NCI-H187 (cell line): ENCODE measurements at places on chromosomes 3 and 15.

- no peak for DNase-seq
These were observed 81.4 kb downstream of the FOXP1 start for GRCh38 chr3:71502066-71502625.

DNA sequence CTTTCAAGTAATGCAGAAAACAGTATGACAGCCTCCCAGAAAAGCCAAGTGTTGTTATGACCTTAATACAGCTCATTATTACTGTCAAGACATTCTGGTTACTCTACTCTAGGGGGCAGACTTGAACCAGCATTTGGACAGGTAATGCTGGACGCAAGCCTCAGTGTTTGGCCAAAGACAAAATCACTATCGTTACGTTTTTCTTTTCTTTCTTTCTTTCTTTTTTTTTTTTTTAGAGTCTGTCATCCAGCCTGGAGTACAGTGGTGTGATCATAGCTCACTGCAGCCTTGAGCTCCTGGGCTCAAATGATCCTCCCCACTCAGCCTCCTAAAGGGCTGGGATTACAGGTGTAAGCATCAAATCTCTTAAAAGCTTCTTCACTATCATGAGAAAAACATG, 29.4 kb upstream of the TMEM45A start:
- peak; percentile 30 for DNase-seq

DNA sequence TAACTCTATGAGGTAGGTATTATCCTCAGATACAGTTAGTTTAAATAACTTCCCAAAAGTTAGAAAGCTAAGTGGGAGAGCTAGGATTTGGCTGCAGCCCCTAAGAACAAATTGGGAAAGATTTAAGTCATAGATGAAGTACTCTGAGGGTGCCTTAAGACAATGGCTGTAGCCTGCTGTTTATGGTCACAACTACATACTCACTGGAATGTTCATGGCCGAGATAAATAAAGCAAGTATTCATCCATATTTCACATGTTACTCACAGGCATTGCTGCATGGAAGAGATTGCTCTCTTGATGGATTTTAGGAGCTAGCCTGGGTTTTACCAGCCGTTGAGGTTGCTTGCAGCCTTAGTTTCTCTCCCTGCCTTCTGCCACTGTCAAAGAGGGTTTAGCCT, 145.0 kb downstream of the CMSS1 start:
- DNase-seq = no peak

- no peak for DNase-seq
These were observed 89.7 kb downstream of the LIPC start for GRCh38 chr15:58521293-58521991.

- no peak for DNase-seq
These were observed 115.0 kb downstream of the THSD4 start for GRCh38 chr15:71230303-71230702.

GRCh38 chr3:187210545-187211327, 13.4 kb downstream of the RTP1 start:
- no peak for DNase-seq

DNA sequence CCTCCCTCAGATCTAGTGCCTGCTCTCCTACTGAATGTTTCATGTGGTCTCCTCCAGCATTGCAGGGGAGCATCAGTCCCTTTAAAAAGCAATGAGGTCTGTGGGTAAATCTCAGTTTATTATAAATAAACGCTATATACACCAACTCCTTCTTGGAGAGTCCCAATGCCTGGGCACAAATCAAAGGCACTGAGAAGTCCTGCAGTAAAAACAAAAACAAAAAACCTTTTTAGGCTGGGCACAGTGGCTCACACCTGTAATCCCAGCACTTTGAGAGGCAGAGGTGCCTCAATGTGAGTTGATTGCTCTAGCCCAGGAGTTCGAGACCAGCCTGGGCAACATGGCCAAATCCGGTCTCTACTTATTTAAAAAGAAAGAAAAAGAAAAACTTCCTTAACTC, 45.0 kb downstream of the ACAN start:
- DNase-seq = no peak

GRCh38 chr3:47108546-47108945, 55.4 kb downstream of the SETD2 start:
- no peak for DNase-seq

GRCh38 chr3:12479919-12480427, 4.3 kb upstream of the TSEN2 start:
- no peak for DNase-seq

DNA sequence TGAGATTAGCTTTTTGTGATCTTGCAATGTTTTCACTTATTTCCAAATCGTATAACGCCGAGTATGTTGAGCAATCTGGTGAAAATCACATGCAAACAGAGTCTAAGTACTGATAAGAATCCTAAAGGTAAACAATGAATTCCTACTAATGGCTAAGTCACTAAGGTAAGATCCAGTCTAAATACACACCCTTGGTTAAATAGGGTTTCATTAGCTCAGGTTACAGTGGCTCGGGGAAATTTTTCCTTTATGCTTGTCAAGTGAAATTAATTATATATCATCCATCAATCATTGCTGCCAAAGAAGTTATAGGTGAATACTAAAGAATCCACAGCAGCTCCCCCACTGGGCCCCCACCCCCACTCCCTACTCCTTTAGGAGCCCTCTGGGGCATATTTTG, 139.3 kb downstream of the SOX2 start:
- DNase-seq = no peak
